ENCODE measurements at places on chromosomes 1 and 21.

DNA sequence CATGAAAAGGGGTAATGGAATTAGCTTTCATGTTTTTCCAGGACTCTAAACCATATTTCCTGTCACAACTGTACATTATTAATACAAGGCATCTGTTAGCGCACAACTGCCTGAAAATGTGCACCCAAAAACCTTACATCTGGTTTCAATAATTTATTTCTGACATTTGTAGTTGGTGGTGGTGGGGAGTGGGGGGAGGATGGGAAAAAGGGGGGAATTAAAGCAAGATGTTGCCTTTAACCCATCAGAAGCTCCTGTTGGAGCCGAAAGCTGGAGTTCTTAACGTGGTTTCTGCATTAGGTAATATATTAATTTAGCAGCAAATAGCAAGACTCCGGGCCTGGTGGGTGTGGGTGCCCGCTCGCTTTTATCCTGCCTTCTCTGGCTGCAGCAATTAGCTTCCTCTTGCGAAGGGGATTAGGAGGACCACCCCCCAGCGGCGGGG lies 36.9 kb upstream of the HHAT start:
- no peak for DNase-seq

- DNase-seq, result no peak
Observed at GRCh38 chr21:31912501-31912900, 39.7 kb downstream of the HUNK start.

DNA sequence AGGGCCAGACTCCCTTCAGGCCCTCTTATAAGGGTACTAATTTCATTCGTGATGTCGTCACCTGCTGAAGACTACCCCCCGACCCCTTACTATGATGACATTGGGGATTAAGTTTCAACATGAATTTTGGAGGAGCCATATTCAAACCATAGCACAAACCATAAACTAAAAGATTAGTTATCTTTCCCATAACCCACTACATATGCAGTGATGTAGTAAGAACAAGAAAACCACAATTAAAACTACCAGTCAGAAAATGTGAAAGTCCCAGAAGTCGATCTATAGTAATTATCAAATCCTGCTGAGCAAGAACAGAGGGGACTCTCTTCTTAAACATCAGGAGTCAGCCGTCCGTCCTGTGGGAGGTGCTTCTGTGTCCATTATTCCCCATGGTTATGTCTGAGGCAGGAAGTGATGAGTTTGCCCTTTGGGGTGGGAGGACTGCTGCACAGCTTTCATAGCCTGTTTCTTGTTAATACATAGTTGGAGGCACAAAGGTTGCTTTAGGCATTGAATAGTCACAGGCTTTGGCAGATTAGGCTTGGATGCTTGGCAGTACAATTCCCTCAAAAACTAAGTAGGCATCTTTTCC lies 35.9 kb upstream of the PTGFRN start:
- no peak for DNase-seq

DNA sequence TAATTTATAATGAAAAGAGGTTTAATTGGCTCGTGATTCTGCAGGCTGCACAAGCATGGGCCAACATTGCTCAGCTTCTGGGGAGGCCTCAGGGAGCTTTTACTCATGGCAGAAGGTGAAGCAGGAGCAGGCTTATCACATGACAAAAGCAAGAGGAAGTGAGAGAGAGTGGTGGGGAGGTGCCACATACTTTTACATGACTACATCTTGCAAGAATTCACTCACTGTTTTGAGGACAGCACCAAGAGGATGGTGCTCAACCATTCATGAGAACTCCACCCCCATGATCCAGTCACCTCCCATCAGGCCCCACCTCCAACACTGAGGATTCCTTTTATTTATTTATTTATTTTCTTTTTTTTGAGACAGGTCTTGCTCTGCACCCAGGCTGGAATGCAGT lies 5.5 kb upstream of the PLEKHM2 start:
- DNase-seq, result no peak

GRCh38 chr1:107363154-107363553 lies 222.3 kb downstream of the NTNG1 start:
- no peak for DNase-seq

All from stimulated activated CD4-positive, alpha-beta T cell treated with anti-CD3 and anti-CD28 coated beads, Interleukin-4, amount 100 ng/mL, for 1 hour (primary cell).